ENCODE measurements at places on chromosomes 3 and 15. TPM values are rescaled to one million over a fixed set of nuclear protein-coding genes. Genes with fewer than 3 reads are reported as not detected.

The RUVBL1 gene
- total RNA-seq, result 107 TPM

GRCh38 chr3:170277833-170278580 lies 55.8 kb downstream of the PRKCI start:
- DNase-seq, result no peak

DNA sequence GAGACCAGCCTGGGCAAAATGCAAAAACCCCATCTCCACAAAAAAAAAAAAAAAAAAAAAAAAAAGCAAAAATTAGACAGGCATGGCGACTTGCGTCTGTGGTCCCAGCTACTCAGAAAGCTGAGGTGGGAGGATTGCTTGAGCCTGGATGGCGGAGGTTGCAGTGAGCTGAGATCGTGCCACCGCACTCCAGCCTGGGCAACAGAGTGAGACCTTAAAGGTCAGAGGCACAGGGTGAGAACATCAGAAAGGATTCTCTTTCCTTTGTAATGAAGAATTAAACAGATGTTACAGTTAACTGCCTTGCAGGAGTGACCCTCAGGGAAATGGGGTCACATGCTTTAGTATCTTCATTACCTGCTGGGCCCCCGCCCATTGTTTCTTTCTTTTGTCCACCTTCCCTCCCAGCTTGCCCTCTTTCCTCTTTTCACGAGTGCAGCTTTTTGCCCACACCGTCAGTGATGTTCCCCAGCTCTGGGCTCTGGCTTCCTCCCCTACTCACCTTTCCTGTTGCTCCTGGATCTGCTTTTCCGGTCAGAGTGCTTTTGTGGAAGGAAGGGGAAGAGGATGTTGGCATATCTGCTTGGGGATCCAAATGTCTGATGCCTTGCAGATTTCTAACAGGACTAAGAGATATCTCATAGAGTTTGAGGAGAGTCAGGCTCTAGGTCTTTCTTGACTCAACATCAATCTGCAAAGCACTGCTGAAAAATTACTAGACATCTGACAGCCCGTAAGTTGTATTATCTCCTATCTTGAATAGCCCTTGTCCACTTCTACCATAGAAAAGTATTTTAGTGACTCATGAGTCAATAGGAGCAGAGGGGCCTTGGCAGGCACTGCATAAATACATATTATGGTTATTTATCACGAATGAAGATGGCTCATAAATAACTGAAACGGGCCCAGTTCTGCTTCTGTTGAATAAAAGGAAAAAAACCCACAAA lies 35.6 kb upstream of the NDUFB4 start:
- DNase-seq, result no peak

GRCh38 chr15:88487178-88487795 lies 19.8 kb downstream of the MRPS11 start:
- DNase-seq, result no peak

DNA sequence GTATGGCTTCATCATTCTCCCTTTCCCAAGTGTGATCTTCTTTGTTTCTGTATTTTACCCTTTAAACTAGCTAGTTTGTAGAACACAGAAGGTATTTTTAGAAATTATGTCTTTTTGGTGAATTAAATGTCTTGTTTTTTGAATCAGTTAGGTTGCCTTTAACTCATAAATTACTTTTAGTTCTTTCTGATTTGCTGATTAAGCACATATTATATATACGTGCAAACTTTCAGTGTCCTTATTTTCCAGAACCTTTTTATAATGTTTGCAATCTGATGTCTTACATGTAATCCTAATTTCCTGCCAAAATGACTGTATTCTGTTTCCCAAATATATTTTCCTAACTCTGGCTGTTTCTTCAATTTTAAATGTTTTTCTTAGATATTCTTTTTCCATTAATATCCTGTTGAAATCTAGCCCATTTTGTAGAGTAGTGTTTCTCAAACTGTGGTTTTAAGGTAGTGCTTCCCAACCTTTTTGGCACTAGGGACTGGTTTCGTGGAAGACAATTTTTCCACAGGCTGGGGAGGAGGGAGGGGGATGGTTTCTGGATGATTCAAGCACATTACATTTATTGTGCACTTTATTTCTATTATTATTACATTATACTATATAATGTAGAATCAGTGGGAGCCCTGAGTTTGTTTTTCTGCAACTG lies 51.8 kb downstream of the CHD2 start:
- DNase-seq, result no peak

- no peak for DNase-seq
These were observed 12.1 kb upstream of the CTSH start for GRCh38 chr15:78956937-78957336.

The C3orf62 gene
- total RNA-seq, result 1.3 TPM

DNA sequence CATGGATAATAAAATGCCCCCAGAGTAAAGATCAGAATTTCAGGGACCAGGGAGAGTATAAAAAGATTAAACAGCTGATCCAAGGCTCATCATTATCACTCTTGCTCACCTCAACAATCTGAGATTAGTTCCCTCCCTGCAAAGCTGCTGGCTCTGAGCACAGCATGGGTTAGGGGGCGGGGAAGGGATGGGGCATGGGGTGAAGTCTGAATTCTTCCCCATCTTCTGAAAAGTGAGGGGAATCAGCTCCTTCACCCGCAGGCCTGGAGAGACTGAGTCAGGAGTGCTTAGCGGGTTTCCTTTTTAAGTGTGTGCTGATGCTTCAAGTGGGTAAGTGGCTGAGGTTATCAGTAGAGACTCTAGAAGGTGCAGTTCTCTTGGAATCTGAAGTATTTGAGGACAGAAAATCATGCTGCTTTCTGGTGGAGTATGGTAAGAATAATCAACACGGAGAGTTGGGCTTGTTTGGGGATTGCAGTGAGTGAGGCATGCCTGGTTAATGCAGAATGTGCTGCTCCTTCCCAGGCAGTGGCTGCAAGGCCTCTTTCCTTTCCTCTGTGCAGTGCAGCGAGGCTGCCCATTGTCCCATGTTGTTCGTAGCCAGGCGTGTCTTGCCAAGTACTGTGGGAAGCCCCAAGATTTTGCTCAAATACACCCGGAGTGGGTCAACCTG lies 59.2 kb upstream of the TRAK1 start:
- DNase-seq, result no peak

The CCR9 gene
- total RNA-seq, result not detected

DNA sequence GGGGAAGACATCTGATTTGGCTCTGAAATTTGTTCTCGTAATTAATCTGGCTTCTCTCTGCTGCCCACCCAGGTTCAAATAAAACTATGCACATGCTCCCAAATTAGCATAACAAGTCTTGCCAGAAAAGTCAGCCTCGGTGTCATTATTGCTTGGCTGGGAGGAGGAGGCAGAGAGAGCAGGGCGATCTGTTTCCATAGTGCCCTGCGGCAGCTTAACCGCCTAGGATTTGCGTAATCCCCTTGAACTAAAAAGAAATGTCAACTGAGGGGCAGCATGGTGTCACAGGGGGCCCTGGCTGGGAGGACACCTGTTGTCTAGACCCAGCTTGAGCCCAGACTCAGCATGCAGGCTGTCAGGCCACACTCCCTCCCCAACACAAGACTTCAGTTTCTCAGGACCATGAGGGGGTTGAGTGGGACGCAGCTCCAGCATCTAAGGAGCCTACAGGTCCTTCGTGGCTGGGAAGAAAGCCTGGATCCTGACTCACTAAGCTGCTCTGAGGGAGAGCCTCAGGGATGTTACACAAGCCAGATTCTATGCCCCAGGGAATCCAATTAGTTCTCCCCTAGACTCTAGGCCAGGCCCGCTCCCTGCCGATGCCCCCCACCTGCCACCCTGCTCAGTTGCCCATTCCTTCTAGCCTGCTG lies 17.3 kb downstream of the MRPS11 start:
- peak; percentile 25 for DNase-seq

The SNUPN gene
- 34.3 TPM for total RNA-seq

GRCh38 chr3:194928227-194928626 lies 242.5 kb downstream of the FAM43A start:
- DNase-seq, result no peak
